ENCODE measurements at places on chromosomes 16 and 17. TPM values are rescaled to one million over a fixed set of nuclear protein-coding genes. Genes with fewer than 3 reads are reported as not detected.

Gene CDRT15L2
- total RNA-seq = not detected

DNA sequence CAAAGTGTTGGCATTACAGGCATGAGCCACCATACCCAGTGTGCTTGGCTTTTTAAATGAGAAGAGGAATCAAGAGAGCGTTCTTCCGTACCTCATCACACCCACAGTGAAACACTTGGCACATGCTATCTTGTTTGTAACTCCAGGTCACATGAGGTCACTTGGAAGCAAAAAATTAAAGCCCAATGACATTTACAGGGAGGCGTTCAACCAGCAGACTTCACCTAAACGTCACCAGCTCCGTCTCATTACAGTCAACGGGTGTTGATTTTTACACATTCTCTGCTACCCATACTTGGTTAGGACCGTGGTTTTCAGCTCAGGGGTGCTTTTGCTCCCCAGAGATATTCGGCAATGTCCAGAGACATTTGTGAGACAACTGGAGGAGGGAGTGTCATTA lies 127.0 kb downstream of the XYLT1 start:
- H3K4me1 ChIP-seq = peaks cover 44% of the 10 kb centered on the region
- H3K27ac ChIP-seq = no peak overlapping the region
- no peak for DNase-seq
- no peak overlapping the region for H3K4me3 ChIP-seq
- peaks cover 6% of the 10 kb centered on the region for H3K36me3 ChIP-seq

- no peaks in the 10 kb centered on the region for H3K36me3 ChIP-seq
- H3K27ac ChIP-seq = 0 out of 2 replicates have a peak overlapping the region, but pooled peaks have one; percentile 8
- peak; percentile 73 for DNase-seq
- H3K4me3 ChIP-seq = peak overlapping the region; percentile 86
These were observed 7.6 kb upstream of the NXPH3 start for GRCh38 chr17:49567871-49568694.

DNA sequence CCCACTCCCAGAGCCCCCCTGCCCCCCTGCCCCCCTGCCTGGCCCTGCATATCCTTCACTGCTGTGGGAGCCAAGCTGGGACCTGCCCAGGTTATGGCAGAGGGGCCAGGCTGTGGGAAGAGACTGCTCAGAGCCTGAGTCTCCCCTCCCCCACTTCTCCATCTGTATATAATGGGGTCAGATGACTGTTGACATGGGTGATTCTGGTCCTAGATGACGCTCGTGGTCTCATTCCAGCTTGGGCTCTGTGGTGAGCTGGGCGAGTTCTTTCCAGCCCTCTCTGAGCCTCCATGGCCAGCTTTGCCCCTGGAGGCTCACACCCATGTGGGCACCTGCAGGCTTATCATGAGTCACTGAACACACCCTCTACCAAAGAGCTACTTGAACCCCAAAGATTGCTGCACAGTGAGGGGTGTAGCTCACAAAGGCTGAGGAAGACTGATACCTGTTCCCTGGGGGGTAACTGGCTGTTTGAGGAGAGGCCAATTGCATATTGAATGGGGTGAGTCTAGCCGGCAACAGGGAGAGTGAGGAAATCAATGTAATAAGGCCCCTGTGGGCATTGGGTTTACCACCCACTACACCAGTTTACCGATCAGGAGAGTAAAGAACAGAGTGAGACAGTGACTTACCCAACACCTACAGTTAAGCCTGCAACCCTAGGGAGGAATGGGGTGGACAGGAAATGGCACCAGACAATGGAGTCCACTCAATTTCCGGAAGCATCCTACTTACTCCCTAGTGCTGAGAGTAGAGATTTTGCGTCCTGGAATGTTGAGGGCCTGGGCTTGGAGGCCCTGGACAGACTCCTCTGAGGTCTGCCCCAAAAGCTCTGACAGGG lies 4.2 kb upstream of the SREBF1 start:
- peak overlapping the region; percentile 70 for H3K4me3 ChIP-seq
- H3K27ac ChIP-seq = peak overlapping the region; percentile 87
- peaks cover 11% of the 10 kb centered on the region for H3K27me3 ChIP-seq

Gene HBA1
- not detected for total RNA-seq

Gene TEKT1
- not detected for total RNA-seq

Gene UBE2G1
- 62.2 TPM for total RNA-seq

DNA sequence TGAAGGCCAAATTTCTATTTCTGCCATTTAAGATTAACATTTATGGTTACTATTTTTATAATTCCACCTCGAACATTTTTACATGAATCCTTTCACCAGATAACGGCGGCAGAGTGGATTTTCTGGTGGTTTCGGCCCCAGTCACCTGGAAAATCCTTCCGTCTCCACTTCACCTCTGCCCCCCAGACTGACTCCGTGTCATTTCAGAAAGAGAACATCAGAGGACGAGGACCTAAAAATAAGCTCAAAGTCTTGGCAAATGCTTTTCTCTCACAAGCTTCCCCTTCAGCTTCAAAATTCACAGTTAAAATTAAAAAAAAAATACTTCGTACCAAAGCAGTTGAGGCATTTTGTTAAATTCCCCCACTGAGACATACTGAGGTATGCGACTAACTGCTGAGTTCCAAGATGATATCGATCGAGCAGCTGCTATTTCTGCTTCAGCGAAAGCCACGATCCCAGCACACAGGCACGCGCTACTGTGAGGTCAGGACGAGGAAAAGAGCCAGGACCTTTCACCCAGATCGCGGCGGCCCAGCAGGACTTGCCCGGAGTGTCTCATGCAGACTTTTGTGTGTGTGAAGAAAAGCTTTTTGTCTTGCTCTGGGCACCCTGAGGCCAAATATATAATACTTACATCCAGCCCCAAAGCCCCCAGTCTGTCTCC lies 36.8 kb downstream of the ASPA start:
- peaks cover 13% of the 10 kb centered on the region for H3K4me1 ChIP-seq
- H3K36me3 ChIP-seq = no peaks in the 10 kb centered on the region
- no peak overlapping the region for H3K27ac ChIP-seq
- peak; percentile 8 for DNase-seq
- H3K4me3 ChIP-seq = 0 out of 2 replicates have a peak overlapping the region, but pooled peaks have one; percentile 13
- peaks cover 11% of the 10 kb centered on the region for H3K27me3 ChIP-seq

Gene FZD2
- 91.9 TPM for total RNA-seq

GRCh38 chr17:22128723-22129122 lies 436.4 kb downstream of the KCNJ18 start:
- no peak overlapping the region for H3K4me3 ChIP-seq
- no peaks in the 10 kb centered on the region for H3K4me1 ChIP-seq
- peaks cover 13% of the 10 kb centered on the region for H3K36me3 ChIP-seq
- no peaks in the 10 kb centered on the region for H3K27me3 ChIP-seq
- DNase-seq = no peak

DNA sequence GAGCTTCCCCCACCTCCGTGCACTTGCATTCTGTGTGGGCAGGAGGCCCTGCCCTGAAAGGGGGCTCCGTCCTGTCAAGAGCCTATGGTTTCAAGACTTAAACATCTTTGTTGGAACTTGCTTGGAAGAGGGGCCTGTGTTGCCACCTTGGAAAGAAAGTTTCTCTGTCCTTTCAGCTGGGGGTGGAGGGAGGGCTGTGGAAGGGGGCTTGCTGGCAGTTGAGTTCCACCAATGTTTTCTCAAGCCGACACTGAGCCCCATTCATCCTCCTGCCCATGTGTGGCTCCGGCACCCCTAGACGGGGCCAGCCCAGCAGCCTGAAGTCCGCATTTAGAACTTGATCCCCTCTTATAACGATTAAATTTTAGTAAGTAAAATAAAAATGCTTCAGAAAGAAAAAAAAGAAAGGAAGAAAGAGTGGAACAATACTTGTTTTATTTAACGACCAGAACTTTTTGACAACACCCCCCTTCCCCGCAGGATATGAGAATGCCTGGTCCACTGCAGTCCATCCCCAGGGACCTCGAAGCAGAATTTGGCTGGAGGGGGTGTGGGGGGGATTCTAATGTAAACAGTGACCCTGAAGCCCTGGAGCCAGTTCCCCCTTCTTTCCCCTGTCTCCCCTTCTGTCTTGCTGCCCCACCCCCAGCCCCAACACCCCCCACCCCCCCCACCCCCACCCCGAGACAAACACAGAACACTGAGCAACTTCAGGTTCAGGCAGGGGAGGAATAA lies 26.9 kb upstream of the CLEC18A start:
- no peak for DNase-seq
- H3K4me1 ChIP-seq = peaks cover 10% of the 10 kb centered on the region
- H3K36me3 ChIP-seq = no peaks in the 10 kb centered on the region
- H3K4me3 ChIP-seq = no peak overlapping the region

GRCh38 chr16:57252148-57252721 lies 7.2 kb downstream of the ARL2BP start:
- no peak overlapping the region for H3K4me3 ChIP-seq
- H3K4me1 ChIP-seq = no peaks in the 10 kb centered on the region
- DNase-seq = no peak
- H3K27me3 ChIP-seq = peaks cover 2% of the 10 kb centered on the region
- H3K27ac ChIP-seq = no peak overlapping the region
- H3K36me3 ChIP-seq = peaks cover 23% of the 10 kb centered on the region

DNA sequence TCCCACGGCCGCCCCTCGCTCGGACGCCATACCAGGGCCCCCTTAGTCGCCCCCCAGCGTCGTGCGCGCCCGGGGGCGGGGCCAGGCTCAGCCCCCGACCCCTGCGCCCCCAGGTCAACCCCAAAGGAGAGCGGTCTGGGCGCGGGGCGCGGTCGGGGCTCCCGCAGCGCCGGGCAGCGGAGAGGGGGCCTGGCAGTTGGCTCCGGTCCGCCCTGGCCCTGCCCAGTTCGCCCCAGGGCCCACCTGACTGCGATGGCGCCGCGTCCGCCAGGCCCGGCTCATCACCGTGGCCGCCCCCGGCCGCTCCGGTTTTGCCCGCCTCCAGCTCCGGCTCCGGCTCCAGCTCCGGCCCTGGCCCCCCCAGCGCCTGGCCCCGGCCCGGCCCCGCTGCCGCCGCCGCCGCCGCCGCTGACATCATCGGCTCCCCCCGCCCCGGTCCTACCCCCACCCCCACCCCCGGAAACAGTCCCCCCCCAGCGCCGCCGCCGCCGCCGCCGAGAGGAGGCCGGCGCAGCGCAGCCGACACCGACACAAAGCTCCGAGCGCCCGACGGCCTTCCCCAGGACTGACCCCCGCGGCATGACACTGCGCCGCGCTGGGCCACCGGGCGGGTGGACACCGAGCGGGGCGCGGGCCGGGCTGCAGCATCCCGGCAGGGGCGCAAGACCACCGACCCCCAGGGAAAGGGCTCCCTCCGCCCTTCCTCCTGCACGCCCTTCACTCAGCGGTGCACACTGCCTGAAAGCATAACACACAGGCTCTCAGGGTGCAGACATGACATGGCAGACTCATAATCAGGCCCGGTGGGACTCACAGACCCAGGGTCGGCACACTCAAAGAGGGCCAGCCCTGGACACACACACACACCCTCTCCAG lies at the start of gene ZBTB4:
Gene ZBTB4 (minus strand): TSS at position 419 of the 876 bp plus-strand sequence. CDS start 12,830 bp downstream, outside the sequence.
- peak within 1 kb of the TSS; percentile 96 for H3K4me3 ChIP-seq
- H3K4me1 ChIP-seq = peaks cover 74% of the 10 kb centered on the region
- peak within 1 kb of the TSS; percentile 96 for H3K27ac ChIP-seq
- peaks cover 8% of the 10 kb centered on the region for H3K36me3 ChIP-seq
- DNase-seq = peak; percentile 17

Measured in HFFc6 (cell line).